ENCODE measurements at places on chromosomes 1 and 21.

GRCh38 chr1:213303286-213303685, 252.2 kb downstream of the RPS6KC1 start:
- DNase-seq = no peak

GRCh38 chr1:57910782-57911181, 486.9 kb upstream of the DAB1 start:
- DNase-seq = no peak

DNA sequence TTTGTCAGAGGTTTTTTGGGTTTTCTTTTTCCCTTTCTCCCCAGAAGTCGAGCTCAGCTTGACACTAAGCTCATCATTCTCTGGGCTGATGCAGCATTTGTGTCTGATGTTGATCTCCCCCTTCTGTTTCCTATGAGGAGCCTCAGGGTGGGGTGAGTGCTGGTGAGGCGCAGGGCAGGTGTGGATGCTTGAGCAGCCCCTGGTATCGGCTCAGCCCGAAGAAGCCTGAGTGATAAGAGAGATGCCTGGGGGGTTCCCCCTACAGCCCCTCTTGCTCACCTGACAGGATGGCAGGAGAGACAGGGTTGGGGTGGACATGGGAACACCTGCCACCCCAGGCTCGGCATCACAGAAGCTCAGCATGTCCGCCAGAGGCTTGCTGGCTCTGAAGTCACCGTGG, 239.0 kb downstream of the RHOU start:
- no peak for DNase-seq

- DNase-seq = no peak
These were observed 316.7 kb downstream of the LRRC40 start for GRCh38 chr1:69888657-69889056.

- DNase-seq = no peak
These were observed 922 bp downstream of the PEX11B start for GRCh38 chr1:145917595-145917994.

GRCh38 chr1:29271724-29272123, 35.4 kb downstream of the PTPRU start:
- DNase-seq = no peak

DNA sequence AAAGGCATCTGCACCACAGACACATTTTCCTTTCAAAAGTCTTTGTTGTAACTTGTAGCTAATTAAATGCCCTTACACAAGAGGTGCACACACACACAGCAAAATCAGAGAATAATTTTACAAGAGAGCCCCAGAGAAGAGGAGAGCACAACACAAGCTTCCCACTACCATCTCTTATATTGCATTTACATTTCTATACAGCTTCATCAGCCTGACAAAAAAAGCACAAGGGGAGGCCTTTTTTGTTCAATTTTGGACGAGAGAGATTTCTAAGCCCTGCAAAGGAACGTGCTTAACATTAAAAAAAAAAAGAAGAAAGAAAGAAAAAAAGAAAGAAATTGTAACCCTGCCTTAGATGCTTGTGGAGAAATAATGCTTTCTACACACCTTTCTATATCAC, 17.1 kb upstream of the ESRRG start:
- no peak for DNase-seq

GRCh38 chr1:111604931-111605330, 14.7 kb upstream of the RAP1A start:
- no peak for DNase-seq

DNA sequence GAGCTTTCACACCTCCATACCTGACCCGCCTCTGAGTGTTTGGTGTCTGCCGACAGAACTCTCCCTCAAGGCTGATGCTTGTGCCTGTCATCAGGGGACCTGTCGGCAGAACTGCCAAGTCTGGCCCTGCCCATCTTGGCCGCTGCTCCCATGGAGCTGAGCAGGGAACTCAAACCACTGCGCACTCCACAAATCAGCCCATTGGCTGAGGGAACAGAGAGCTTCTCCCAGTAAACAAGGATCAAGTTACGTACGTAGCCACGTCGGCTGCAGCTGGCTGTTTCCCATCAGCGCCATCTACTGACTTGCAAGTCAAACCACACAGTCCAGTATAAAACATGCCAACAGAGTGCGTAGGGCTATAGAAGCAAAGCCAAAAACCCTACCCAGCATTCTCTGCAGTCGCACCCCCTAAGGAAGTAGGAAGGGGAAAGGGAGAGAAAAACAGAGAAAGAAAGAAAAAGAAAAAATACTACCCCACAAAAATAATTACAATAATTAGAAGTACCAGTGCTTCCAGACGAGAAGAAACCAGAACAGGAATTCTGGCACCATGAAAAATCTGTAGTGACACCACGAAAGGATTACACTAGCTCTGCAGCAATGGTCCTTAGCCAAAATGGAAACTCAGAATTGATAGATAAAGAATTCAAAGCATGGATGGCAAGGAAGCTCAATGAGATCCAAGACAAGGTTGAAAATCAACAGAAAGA, 13.1 kb downstream of the KRTAP13-1 start:
- DNase-seq = peak; percentile 19

GRCh38 chr1:156082309-156083091, at the start of gene MEX3A:
TSS of gene MEX3A (minus strand) at chr1:156082465. CDS start at chr1:156081998, 467 bp downstream.
- peak; percentile 54 for DNase-seq

GRCh38 chr1:71093938-71094337, 13.1 kb upstream of the ZRANB2 start:
- peak; percentile 1 for DNase-seq

DNA sequence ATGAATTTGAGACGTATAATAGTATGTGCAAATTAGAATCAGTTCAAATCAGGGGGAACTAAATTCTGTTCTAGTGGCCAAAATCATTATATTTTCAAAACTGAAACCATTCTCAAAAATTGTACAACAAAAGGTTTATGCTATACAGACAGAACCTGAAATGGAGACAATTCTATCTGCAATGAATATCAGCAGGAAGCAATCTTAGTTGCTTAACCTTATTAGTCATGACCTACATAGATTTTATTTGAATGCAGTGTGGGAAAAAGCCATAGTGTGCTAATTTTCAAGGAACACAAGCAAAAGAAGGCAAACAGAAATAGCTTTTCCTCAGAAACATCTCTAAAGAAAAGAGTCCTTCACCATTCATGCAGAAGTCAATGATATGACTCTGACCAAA, 6.5 kb downstream of the AK5 start:
- peak; percentile 39 for DNase-seq

- DNase-seq = peak; percentile 5
These were observed 96.4 kb downstream of the UBR4 start for GRCh38 chr1:19113697-19114092.

GRCh38 chr1:66248746-66249145, 285.2 kb upstream of the SGIP1 start:
- peak; percentile 52 for DNase-seq

DNA sequence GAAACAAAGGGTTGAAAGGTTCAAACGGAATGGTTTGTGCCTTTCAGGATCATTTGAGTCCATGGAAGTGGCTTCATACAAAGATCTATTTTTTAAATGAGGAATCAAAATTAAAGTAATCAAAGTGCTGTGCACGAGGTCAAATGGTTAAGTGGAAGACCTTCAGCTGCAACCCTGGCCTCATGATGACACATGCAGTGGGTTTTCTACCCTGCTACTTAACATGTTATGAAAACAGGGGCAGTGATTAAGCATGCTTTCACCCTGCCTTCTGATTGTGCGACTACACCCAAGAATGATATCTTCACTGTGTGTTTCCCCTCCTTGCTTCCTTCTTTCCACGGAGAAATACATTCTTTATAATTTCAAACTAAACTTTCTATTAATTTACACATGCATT, 604.2 kb downstream of the LRRIQ3 start:
- DNase-seq = peak; percentile 69
